GF-D8 (cell line): ENCODE measurements at places on chromosomes 3 and 15.

DNA sequence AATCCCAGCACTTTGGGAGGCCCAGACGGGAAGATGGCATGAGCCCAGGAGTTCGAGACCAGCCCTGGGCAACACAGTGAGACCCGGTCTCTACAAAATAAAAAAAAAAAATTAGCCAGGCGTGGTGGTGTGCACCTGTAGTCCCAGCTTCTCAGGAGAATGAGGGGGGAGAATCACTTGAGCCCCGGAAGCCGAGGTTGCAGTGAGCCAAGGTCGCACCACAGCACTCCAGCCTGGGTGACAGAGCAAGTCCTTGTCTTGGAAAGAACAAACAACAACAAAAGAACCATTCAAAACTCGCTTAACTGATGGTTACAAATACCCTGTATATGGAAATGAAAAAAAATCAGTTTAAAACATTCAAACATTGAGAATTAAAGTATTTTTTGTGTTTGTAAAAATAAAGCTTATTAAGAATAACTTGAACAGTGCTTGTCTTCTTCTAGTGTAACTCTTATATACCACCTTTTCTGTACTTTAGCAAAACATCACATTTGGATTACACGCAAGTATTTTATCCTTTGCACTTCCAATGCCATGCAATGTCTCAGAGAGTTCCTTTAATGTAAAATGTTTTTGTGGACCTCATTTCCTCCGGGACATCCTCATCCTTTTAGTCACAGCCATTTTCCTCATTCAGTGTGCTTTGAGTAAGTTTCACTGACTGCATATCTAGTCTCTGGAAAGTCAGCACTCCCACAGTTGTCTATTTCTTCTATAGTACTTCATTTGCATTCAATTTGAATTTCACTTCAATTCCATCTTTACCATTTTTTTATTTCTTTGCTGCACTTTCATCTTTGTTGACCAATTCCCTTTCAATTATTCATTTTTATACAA lies 113.0 kb upstream of the GOLGA8J start:
- DNase-seq = no peak

DNA sequence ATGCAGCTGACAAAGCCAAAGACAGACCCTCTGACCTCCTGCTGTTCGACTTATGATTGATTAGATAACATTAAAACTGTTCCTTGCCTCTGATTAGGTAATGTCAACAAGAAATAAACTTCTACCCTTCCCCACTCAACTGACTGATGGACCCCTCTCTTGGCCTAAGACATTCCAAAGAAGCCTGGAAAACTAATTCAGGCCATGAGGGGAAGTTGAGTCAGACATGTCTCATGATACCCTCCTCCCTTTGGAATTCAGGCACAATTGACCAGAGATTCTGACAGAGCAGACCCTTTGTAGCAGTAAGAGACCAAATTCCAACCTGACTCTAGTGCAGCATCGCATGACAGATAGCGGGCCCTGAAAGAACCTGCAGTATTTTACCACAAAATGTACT lies 354.5 kb downstream of the OCA2 start:
- DNase-seq = no peak

DNA sequence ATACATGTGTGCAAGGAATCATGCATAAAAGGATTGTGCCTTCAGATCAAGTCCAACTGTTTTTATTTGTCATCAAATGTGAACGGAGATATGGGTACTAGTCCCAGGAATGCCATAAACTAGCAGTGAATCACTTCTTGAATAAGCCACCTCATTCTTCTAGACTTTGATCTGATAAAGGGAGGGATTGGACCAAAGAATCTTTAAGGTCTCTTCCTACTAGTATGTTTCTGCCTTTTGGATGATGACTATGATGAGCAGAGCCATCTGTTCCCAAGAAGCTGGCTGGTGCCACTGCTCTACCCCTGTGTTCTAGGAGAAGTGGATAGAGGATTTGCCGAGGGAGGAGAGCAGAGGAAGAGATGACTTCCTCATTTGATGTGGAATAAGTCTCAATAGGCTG lies 28.8 kb upstream of the UACA start:
- no peak for DNase-seq

GRCh38 chr3:45105855-45106671 lies 40.1 kb downstream of the CDCP1 start:
- DNase-seq = peak; percentile 37

GRCh38 chr3:128448491-128448890 lies 18.2 kb downstream of the DNAJB8 start:
- DNase-seq = no peak

DNA sequence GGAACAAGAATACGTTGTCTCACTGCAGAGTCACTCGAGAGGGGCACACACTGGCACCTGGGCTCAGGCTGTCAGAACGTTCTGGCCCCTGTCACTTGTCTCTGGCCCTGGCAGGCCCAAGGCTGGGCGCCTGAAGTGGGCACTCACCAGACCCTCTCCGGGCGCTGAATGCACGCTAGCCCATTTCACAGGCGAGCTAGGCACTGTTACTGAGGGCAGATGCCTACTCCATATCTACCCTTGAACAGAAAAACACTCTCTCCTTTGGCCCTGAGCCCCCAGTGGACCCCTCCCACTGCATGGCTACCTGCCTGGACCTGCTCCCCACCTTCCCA lies 42.3 kb upstream of the IQSEC1 start:
- no peak for DNase-seq

DNA sequence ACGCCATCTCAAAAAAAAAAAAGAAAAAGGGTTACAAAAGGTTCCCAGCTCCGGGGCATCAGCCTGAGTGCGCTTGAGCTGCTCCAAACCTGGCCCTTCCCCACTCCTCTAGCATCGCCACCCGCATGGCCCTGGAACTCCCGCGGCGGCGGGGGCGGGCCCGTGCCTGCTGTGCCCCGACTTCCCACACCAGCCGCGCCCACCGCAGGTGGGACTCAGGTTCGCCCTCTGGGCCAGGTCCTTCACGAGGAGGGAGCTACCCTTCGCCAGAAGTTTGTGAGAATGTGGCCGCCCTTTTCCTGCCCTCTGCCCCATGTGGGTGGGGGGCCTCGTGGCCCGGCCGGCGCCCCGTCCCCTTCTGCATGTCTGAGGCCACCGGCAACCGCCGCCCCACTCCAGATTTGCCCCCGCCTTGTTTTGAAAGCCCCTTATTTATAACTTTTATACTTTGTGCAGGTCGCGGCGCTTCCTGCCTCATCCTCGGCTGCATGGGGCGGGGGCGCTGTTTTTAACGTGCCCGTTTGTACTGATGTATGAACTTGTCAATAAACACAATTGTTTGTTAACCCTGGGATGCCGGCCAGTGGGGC lies 507 bp upstream of the JMJD7 start:
- DNase-seq = no peak

DNA sequence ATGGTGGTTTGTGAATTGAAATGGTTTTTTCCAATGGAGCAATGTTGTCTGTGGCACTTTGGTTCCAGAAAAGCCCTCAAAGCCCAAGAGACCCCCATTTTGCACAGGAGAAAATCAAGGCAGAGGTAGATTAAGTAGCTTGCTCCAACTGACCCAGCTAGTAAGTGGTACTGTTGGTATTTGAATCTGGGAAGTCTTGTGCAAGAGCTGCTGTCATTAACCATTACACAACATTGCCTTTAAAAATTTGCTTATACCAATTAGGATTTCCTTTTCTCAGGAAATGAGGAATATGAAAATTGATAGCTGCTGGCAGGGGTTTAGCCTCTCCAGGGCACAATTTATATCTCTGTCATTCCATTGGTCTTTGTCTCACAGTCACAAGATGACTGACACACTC lies 102.4 kb upstream of the UBE3A start:
- no peak for DNase-seq

- DNase-seq = no peak
These were observed 38.0 kb downstream of the PRICKLE2 start for GRCh38 chr3:64187065-64187959.

- DNase-seq = no peak
These were observed 180.5 kb downstream of the FOXB1 start for GRCh38 chr15:60184579-60184978.

GRCh38 chr3:60303160-60303559 lies 948.1 kb downstream of the FHIT start:
- DNase-seq = no peak

DNA sequence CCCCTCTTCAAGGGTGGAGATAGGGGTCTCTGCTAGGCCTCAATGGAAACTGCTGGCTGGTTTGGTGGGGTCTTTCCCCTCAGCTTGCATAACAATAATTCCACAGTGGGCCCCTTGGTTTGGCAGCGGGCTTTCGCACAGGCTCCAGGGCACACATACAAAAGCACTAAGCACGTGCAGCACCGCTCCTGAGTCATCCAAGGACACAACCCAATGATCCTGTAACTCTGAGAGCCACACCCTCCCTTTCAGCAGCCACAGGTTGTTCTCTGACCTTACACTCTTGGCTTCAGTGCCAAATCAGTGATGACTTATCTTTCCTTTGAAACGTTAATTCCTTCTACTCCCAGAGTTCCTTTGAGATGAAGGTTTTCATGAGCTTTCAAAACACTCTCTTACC lies 41.7 kb downstream of the DAPK2 start:
- no peak for DNase-seq
